ENCODE measurements at places on chromosomes 2 and 18.

DNA sequence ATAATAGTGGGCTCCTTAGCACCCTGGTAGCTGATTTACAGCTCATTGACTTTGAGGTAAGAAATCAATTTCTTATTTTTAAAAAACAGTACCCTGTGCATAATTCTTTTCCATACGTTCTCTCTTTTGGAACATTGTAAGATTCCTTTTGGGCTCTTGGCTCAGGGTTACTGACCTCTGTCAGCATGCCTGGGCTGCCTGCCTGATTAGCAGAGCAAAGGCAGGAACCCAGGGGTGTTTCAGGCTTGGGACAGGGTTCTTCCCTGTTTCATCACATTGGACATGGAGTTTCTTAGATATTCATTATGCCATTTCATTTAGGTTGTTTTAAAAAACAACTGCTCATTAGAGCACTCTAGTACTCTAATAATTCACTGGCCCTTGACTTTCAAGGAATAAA is 73.8 kb upstream of the ITM2C start:
- no peak for DNase-seq

DNA sequence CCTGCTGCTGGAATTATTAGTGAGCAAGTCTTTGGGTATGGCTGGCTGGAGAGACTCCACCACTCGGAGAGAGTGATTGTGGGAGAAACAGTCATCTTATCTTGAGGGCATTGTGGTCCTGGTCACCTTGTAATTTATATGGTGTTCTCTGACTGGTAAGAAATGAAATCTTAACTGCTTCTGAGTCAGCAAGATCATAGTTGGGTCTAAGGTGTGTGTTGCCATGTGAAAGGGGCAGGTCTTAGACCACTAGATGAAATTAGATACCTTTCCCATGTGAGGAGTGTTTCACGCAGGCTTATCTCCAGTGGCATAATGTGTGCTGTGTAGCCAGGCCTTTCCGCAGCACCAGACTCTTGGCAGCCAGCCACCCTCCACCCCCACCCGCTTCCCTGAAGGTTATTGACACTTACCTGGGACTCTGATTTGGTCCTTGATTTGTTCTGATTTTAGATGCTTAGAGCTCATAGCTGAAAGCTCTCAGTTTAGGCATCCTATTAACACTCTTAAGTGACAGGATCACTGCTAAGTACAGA is 7.7 kb downstream of the MAPRE3 start:
- no peak for DNase-seq

- no peak for DNase-seq
Measured at GRCh38 chr2:98155716-98156115, 68.7 kb downstream of the VWA3B start.

DNA sequence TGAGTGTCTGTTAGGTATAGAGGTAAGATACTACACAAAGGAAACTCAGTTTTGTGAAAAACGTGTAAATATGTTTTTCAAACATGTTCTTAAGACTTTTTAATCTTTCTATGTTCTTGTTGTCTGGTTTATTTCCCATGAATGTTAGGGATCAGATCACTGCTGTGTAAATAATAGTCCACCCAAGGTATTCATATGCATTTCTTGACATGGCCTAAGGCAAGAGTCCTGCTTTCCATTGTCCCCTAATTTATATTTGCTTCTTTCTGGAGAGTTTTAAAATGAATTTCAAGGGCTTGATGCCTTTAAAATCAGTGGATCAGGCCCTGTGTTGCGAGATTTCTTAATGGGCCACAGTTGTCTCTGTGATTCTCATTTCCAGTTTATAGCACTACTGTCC is 28.9 kb downstream of the CRIM1 start:
- no peak for DNase-seq

GRCh38 chr2:191573216-191573615 is 104.7 kb upstream of the NABP1 start:
- DNase-seq = no peak

- DNase-seq = no peak
Measured at GRCh38 chr2:167814881-167815718, 432.3 kb downstream of the STK39 start.

DNA sequence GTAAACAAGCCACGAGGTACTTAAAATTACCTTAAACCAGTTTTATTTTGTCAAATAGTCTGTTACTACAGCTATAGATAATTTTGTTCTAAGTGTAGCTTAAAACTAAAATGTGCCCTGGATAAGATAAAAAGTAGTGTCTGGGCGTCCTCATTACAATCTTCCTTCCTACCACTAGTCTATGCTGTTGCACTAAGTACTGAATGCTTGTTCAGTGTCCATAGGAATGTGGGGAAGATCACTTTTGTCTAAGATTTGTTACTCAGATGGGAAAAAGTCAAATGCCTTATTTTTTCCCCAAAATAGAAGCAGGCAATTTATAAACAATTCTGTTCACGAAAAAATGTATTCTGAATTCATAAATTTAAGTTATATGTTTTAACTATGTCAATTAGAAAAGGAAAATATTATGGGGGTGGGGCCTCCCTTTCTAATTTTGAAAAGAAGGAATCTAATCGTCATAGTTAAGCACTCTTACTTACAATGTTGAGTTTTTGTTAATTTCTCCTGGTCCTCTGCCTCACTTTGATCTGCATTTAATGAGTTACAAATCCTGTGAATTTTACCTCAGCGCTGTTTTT is 140.4 kb upstream of the VRK2 start:
- peak; percentile 62 for DNase-seq

DNA sequence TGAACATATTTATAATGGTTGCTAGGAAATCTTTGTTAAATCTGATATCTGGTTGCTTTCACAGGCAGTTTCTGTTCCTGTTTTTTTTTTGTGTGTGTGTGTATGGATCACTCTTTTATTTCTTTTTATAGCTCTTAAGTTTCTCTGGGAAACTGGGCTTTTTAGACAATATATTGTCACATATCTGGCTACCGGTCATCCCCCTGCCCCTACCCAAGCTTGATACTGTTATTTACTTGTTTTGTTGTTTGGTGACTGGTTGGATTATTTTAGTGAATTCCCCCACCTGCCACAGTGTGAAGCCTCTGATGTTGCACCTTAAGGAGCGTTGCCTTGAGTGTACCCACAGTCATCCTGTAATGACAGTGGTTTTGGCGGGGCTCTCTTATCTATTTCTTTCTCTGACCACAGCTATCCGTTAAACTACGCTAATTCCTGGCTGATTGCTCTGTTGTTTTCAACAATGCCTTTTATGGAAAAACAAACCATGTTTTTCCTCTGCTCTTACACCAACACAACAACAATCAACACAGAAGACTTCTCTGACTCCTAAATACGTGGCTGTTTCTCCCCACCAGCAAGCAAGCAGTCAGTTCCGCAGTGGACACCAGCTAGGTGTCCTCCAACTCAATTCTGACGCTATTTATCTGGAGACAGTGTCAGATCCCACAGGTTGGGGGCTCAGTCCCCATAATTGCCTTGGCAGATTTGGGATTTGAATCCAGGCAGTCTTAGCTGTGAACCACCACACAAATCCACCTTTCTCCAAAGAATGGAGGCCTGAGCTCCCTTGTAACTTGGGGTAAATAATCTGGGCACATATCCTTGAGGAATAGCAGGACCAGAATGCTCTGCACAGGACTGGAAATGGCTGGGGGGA is 10.9 kb downstream of the GNLY start:
- DNase-seq = no peak
